Right forelimb (tissue), 1 donor: ENCODE measurements at places on chromosomes 7 and 10.

- DNase-seq = no peak
Measured at GRCh38 chr10:21352886-21353285, 172.6 kb downstream of the SKIDA1 start.

DNA sequence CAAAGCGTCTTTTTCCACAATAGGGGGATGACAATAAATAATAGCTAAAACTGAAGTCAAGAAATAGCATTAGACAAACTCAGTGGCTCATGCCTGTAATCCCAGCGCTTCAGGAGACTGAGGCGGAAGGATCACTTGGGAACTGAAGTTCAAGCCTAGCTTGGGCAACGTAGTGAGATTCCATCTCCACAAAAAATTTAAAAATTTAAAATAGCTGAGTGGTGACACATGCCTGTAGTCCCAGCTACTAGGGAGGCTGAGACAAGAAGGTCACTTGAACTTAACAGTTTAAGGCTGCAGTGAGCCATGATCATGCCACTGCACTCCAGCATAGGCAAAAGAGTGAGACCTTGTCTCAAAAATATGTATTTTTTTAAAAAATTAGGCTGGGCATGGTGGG is 107.9 kb downstream of the AKR1D1 start:
- no peak for DNase-seq

DNA sequence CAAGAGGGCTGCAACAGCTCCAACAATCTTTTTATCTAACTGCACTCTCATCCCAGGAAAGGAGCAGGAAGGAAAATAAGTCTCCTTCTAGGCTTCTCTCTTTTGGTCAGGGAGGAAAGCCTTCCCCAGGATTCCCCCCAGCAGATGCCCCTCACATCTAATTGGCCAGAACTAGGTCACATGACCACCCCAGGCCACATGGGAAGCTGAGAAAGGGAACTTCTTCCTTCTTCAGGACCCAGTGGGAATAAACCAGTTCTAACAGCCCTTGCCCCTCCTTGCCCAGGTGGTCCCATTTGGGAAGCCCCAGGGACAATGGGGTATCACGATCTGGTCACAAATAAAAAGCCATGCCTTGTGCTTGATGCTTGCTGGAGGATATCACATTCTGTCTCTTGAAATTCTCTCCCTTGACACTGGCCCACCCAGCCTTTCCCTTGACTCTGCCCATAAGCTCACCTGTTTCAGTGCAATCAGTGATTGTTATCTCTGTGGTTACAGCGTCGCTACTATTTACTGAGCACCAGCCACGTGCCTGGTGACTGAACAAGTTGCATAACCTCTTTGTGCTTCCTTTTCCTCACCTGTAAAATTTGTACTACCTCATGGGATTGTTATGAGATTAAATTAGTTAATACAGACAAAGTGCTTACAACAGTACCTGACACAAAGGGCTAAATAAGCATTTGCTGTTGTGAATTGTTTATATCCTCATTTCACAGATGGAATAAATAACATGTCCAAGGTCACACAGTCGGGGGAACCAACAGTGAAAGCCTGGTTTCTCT is 9.0 kb upstream of the TACR2 start:
- no peak for DNase-seq

DNA sequence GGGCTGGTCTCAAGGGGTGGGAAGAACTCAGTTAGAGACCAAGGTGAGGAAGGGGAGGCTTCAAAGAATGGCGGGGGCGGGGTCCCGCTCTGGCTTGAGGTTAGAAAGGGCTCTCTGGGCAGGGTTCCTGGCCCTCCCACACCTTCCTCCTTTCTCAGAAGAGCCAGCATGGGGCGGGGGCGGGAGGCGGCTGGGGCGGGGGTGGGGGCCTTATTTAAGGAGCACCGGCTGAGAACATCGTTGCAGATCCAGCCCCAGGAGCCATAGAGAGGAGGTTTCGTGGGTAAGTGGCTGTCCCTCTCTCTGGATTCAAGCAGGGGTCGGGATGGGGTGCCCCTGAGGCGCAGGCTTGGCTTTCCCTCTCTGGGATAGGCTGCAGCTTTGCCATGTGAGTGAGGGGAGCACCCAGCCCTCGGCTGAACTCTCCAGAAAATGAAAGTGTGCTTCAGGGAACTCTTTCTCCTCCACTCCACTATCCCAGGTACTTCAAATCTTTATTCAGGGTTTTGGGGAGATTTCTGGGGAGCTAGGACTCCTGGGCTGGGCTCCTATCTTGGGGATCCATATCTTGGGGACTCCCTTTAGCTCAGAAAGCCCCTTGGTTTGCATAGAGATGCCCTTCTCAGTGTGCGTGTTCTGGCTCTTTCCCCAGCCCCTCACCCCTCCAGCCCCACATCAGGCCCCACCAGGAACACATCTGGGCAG is 3.3 kb upstream of the CUEDC2 start:
- no peak for DNase-seq

DNA sequence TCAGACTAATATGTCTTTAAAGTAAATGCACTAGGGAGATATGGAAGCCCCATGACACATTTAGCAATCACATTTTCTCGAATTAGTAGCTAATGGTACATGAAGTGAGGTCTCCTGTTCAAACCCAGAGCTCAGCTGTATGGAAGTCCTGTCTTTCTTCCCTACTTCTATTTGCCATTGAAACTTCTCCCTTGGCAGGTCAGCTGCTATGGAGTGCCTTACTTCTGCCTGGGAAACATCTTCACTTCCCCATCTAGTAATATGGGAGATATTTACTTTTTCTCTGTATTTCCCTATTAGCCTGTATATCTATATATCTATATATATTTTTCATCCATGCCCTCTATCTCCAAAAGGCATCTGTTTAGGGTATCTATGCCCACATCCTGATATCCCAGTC is 225.3 kb upstream of the INHBA start:
- no peak for DNase-seq

DNA sequence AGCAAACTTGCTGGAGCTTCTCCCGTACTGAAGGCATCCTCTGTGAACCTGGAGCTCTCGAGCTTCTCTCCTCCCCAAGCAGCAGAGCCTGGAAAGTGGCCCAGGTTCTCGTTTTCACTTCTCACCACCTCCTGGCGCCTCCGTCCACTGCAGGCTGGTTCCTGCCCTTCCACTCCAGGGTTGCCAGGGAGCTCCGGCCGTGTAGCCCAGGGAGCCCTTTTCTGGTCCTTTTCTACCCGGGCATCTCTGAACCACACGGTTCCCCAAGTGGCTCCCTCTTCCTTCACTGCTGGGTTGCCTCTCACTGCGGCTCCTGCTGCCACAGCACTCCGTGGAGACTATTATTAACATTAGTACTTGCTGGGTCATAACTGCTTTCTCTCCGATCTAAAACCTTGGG is 208.6 kb upstream of the PPP2R2D start:
- peak; percentile 35 for DNase-seq

DNA sequence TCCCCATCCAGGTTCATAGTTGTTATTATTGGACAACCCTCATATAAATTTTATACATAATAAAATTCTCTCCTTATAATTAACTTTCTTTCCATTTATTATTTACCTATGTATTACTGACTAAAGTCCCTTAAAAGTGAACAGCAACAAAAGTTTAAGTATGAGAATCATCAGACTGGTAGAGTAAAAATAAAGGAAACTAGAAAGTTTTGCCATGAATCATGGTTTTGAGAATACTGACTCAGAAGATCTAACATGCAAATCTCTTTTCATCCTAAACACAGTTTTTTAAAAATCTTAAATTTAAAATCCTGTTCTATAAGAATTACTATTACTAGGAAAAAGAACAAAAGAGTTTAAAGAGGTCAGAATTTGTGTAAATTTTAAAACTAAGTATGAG is 32.1 kb downstream of the HERC4 start:
- no peak for DNase-seq

- DNase-seq = no peak
Measured at GRCh38 chr10:101682172-101682825, 12.7 kb downstream of the FBXW4 start.

DNA sequence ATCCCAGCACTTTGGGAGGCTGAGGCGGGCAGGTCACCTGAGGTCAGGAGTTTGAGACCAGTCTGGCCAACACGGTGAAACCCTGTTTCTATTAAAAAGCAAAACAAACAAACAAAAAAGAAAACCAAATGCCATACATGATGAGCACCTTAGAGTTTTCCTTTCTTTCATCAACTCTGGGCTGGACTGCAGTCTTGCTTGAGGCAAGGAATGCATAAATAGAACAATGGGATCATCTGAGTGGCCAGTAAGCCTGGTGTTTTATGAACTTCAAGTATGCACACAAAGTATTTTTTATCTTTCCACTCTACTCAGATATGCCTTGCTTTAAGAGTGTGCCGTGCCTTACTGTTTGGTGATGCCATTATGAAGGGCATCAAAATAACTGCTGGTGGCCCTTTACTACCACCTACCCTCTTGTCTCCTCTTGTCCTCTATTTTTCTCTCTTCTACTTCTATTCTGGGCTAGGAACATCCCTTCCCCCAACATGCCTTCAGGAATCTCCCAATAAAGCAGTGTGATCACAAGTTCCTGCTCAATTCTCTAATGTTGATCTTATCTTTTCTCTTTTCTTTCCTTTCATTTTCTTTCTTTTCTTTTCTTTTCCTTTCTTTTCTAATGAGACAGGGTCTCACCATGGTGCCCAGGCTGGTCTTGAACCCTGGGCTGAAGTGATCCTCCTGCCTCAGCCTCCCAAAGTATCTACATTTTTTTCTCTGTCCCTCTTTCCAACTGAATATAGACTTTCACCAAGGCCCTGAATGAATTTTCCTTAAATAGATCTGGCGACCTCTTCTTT is 10.2 kb downstream of the SCD start:
- no peak for DNase-seq

DNA sequence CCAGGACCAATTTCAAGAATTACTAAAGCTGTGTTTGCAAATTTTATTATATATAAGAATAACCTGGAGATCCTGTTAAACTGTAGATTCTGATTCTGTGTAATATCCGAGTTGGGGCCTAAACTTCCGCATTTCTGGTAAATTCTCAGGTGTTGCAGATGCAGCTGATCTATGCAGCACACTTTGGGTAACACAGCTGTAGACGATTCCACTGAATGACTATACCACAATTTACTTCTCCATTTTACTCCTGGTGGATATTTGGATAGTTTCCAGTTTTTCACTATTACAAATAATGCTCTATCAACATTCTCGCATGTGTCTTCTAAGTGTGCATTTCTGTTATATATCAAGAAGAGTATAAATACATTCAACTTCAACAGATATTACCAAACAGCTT is 7.5 kb downstream of the GDI2 start:
- DNase-seq = no peak

DNA sequence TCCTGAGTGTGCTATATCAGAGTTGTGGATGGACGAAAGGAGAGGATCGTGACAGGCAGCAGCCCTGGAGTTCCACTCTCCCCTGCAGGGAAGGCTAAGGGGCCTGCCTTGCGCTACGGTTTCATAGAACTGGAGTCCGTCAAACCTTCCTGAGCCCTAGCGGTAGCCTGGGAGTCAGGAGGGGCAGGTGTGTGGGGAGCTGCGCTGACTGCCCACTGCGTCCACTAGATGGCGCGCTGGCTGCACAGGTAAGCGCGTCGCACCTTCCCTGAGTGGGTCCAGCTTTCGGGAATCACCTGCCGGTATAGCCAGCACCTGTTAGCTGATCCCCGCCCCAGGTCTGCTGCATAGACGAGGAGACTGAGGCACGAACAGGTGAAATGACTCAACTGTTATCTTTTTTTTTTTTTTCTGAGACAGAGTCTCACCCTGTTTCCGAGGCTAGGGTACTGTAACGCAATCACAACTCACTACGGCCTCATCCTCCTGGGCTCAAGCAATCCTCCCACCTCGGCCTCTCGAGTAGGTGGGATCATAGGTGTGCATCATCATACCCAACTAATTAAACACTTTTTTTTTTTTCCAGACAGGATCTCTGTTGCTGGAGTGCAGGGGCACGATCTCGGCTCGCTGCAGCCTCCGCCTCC is 20.2 kb upstream of the BAIAP2L1 start:
- peak; percentile 56 for DNase-seq

DNA sequence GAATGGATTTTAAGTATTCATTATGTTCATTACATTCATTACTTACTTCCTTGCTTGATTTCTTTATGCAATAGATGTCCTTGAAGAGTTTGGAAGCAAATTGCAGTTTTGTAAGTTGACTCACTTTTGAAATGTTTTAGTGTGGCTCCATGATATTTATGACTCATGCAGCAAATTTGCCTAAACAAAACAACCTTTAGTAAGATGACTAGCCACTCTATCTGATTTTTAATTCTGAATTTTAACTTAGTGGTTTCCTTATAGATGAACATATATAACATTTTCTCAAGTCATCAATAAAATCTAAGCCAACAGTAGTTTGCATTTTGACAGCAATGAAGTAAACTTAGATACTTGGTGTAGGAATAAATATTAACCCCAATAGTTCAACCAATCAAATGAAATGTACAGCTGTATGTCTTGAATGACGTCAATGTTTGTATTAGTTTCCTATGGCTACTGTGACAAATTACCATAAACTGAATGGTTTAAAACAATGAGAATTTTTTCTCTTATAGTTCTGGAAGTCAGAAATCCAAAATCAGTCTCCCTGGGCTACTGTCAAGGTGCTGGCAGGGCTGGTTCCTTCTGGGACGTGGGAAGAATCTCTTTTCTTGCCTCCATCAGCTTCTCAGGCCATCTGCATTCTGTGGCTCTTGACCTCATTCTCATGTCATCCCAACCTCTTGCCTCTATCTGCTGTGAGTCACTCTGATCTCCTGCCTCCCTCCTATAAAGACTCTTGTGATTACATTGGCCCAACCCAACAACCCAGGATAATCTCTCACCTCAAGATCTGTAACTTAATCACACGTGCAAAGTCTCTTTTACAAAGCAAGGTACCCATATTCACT is 73.4 kb downstream of the AHR start:
- DNase-seq = no peak

DNA sequence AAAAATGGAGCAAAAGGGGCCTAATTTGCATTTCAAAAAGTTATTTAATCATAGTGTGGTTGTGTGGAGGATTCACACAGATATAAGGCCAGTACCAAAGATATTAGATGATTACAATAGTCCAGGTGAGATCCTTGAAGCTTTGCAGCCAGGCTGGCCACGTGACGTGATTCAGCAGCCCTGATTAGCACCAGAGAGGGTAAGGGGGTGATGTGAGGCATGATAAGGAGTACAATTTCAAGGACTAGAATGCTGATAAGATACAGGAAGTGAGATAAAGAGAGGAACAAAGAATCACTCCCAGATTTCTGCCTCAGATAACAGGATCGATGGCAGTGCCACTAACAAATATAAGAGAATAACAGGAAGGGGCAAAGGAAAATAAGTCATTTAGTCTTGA is 108.4 kb upstream of the PALS2 start:
- no peak for DNase-seq
